ENCODE measurements at places on chromosomes 7 and 10. TPM values are rescaled to one million over a fixed set of nuclear protein-coding genes. Genes with fewer than 3 reads are reported as not detected.

Gene SLC26A3
- 6.4 TPM for total RNA-seq

Gene OR2A7
- 0.83 TPM for total RNA-seq

Gene RTKN2
- not detected for total RNA-seq

Gene GOLGA7B
- 0.16 TPM for total RNA-seq

Gene INA
- 11.1 TPM for total RNA-seq

Gene CHRM2
- 99.9 TPM for total RNA-seq

Gene SMO
- total RNA-seq = 18.6 TPM

Gene ZNF467
- 7.1 TPM for total RNA-seq

Gene CLCN1
- total RNA-seq = 0.14 TPM

Gene TAS2R41
- not detected for total RNA-seq

Gene ZCCHC24
- total RNA-seq = 118 TPM

Gene MET
- 15.9 TPM for total RNA-seq

Gene ENTPD1
- 112 TPM for total RNA-seq

Gene SPDYE1
- not detected for total RNA-seq

Gene SEMA3C
- 214 TPM for total RNA-seq

Gene SLC39A12
- 0.14 TPM for total RNA-seq

Gene MNX1
- not detected for total RNA-seq

Gene GRB10
- total RNA-seq = 52.1 TPM

Gene ENO4
- not detected for total RNA-seq

Gene SORBS1
- total RNA-seq = 1,038 TPM

Gene LFNG
- 1.8 TPM for total RNA-seq

Gene LRRC18
- total RNA-seq = not detected

Gene TPST1
- total RNA-seq = 28.1 TPM

Gene MUC12
- total RNA-seq = 1.4 TPM
